Vagina (tissue), 2 donors: ENCODE measurements at places on chromosomes 12 and 14. TPM values are rescaled to one million over a fixed set of nuclear protein-coding genes. Genes with fewer than 3 reads are reported as not detected.

GRCh38 chr12:11652351-11653040 lies 3.0 kb downstream of the ETV6 start:
- peaks cover 54% of the 10 kb centered on the region for H3K4me1 ChIP-seq
- H3K27ac ChIP-seq: peak overlapping the region; percentile 89
- no peaks in the 10 kb centered on the region for H3K36me3 ChIP-seq

Gene CYP27B1
- total RNA-seq: 1.7 TPM

DNA sequence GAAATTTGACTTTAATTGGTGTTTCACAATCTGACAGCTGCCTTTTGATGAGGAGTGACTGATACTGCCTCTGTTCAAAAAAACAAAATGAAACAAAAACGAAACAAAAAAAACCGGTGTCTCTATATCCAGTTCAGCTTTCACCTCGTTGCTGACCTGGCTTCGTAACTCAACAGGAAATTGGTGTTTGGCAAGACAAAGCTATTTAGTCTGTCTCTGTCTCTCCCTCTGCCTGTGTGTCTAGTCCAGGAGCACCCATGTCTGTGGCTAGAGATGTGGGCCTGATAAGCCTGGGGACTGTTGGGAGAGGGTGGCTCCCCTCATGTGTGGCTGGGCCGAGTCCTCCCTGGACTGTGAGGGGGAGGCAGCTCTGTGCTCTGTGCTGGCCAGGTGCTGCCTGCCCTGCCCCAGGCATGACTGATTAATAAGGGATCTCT lies 11.3 kb downstream of the CACNA1C start:
- H3K36me3 ChIP-seq: no peaks in the 10 kb centered on the region
- no peaks in the 10 kb centered on the region for H3K27me3 ChIP-seq
- DNase-seq: no peak
- peaks cover 17% of the 10 kb centered on the region for H3K4me1 ChIP-seq
- H3K27ac ChIP-seq: peak overlapping the region; percentile 37

- no peaks in the 10 kb centered on the region for H3K36me3 ChIP-seq
- DNase-seq: no peak
- peaks cover 53% of the 10 kb centered on the region for H3K4me1 ChIP-seq
- H3K27ac ChIP-seq: peak overlapping the region; percentile 91
These were observed 83.9 kb downstream of the ARL6IP4 start for GRCh38 chr12:123064366-123064765.
